Activated gamma-delta T cell treated with anti-CD3 and anti-CD28 coated beads, Interleukin-2, amount 50 U/mL, for 16 hours (primary cell): ENCODE measurements at places on chromosomes 13 and 19.

DNA sequence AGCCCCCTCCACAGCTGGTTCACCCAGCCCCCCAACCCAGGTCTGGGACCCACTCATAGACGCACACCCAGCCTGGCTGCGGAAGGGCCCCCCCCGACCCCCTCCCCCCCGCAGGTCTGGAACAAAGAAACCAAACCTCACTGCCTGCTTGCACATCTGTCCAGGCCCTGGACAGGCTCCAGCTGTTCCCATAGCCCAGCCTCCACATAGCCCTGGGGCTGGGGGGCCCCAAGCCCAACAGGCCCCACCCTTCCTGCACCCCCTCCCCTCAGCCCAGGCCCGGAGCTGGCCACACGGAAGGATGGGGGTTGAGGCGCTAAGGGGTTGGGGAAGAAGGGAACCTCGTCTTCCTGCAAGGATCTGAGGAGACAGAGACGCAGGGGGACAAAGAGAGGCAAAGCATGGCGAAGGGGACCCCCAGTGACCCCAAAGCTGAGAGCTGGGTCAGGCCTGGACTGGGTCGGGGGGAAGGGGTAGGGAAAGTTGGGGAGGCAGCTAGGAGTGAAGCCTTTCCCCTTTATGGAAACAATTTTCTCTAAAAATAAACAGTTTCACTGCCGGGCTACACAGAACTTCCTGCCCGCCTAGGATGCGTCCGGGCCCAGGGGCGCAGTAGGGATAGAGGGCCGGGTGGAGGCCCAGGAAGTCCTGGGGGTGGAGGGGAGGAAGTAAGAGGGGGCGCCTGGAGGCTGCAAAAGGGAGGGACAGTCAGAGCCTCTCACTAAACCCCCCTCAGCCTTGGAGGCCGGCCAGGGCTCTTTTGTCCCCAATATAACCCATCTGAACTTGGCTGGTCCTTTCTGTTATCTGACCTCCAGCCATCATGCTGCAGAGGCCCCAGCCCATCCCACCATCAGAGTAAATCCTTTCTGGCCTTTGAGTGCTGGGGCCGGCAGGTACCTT lies 2.4 kb downstream of the KANK2 start:
- no peak for DNase-seq

DNA sequence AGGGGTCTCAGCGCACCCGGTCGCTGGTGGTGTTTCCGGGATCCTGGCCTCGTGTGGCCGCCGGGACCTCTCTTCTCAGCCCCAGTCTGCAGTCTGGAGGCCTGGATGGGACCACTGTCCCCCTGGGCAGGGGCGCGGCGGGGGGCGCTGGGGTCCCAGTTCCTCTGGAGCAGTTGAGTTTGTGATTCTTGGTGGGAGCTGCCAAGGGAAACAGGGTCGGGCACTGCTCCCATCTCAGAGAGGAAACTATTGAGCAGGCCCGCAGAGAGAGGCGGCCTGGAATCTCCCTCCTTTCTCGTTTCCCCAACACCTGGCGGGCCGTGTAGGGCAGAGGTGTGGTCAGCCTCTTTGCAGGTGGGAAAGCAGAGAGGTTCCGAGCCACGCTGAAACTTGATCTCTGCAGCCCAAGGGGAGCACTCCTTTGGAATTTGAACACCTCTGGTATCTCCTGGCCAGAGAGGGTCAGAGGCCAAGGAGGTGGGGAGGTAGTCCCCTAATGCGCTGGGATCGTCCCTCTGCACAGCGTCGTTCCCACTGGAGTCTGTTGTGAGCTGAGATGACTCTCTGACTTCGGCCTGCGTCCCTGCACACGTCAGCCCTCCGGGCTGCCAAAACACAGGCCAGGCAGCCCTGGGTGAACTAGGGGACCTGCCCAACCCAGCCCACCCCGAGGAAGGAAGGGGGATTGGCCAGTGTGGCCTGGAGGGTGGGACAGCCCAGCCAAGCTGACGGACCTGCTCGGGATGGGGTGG lies 741 bp downstream of the PLEKHF1 start:
- no peak for DNase-seq

- DNase-seq: no peak
Observed at GRCh38 chr19:35264268-35265125, 4.3 kb upstream of the USF2 start.

GRCh38 chr13:110225003-110225402 lies 82.0 kb downstream of the COL4A1 start:
- no peak for DNase-seq

DNA sequence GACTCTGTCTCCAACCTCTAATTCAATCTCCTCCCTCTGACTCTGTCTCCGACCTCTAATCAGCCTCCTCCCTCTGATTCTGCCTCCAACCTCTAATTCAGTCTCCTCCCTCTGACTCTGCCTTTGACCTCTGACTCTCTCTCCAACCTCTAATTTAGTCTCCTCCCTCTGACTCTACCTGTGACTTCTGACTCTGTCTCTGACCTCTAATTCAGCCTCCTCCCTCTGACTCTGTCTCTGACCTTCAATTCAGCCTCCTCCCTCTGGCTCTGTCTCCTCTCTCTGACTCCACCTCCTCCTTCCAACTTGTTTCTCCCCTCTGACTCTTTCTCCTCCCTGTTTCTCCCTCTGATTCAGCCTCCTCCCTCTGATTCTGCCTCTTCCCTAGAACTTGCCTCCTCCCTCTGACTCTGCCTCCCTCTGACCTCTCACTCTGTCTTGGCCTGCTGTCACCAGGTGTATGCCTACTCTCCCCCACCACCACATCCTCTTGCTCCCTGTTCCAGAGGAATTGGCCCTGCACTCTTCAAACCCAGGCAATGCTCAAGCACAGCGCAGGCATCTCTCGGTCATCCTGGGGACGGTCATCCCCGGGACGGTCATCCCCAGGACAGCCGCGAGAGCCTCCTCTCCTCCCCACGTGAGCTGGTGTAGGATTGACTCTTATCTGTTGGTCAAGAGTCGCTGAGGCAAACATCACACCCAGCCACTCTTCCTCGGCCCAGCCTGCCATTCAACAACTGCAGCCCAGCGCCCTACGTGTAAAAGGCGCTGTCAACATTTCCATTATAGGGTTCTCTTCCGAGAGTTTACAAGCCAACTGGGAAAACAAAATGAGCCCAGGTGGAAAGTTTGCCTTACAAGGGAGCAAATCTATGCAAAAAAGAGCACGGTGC lies 60.2 kb downstream of the ZIC5 start:
- DNase-seq: no peak
